ENCODE measurements at places on chromosomes 7 and 10.
A peak's percentile ranks its signal among the peaks of the same experiment; 100 is the strongest.

DNA sequence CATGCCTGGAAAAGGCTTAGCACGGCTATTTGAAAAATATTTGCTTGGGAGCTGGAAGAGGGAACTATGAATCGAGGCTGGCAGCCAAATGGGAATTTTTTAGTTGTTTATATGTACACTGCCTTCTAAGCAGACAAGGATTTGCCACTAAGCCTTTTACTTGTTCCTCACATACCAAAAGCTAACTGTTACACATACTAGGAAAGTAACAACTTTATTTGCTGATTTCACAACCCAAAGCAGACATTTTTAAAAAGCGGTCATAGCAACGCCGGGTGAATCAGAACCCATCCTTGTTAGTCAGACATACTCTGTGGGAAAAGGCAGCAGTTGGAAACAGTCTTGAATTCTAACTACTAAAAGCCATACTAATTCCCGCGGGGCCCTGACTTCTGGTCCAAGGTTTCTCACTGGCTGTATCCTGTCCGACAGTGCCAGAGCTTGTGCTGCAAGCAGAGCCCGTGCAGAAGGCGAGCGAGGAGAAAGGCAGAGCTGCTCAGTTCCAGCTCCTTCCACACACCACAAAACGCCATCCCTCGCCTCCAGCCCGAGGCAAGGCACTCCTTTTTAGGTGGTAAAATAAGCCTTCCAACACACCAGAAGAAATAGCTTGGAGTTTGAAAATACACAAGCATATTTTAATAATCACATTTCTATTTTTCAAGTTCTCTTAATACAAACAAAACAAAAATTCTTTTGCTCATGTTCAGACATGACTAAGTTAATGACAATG, 89.2 kb downstream of the RNF216 start:
- DNase-seq, result peak; percentile 85

DNA sequence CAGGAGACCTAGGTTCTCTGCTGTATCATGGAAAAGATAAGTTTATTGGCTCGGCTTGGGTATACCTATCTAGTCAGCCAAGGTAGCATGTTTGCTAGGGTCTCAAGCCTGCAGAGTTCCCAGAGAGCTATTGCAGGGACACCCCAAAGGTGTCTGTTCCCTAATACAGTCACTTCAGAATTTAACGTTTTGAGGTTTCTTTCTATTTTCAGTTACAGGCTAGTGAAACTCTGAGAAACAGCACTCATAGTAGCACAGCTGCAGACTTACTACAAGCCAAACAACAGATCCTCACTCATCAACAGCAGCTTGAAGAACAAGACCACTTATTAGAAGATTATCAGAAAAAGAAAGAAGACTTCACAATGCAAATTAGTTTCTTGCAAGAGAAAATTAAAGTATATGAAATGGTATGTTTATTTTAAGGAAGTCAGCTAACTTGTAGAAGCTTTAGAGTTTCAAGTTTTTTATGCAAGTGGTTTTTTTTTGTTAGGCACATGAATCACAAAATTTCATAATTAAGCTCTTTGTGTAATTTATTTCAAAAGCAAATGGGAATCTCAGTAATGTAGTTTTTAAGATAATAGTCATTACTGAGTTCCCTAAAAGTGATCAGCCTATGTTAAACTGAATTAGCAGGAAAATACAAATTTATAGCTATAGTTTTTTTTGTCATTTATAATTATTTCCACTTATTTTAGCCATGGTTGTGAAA, 54.9 kb downstream of the AKAP9 start:
- no peak for DNase-seq

- no peak for DNase-seq
Measured at GRCh38 chr7:7449055-7449454, 86.6 kb downstream of the COL28A1 start.

- DNase-seq, result no peak
Measured at GRCh38 chr7:159113056-159113455, 31.6 kb downstream of the VIPR2 start.

- no peak for DNase-seq
Measured at GRCh38 chr10:99339077-99339476, 9.9 kb downstream of the CNNM1 start.
